Fibroblast of the aortic adventitia (primary cell): ENCODE measurements at places on chromosomes 11 and 22. TPM values are rescaled to one million over a fixed set of nuclear protein-coding genes. Genes with fewer than 3 reads are reported as not detected.

The WT1 gene
- 0.27 and 46.6 TPM in 2 replicates for total RNA-seq

The OR6A2 gene
- total RNA-seq, result 0.27 and 0.33 TPM in 2 replicates

DNA sequence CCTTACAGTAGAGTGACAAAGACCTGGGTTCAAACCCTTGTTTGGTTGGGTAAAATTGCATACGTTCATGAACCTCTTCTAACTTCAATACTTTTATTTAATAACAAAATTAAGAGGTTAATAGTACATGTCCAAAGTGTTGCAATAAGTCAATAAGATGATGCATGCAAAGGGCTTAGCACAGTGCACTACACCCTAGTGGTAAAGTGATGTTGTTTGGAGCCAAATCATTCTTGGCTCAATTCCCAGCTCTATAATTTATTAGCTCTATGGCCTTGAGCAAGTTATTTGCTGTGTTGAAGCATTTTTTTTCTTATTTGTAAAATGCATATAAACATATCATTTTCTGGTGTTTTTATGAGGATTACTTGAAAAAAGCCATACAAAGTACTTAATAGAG lies 945.3 kb downstream of the LRRC4C start:
- no peak for DNase-seq

The TRPC6 gene
- total RNA-seq, result 0.16 and 0.72 TPM in 2 replicates

The ARL2 gene
- total RNA-seq, result 14.9 and 97.9 TPM in 2 replicates

DNA sequence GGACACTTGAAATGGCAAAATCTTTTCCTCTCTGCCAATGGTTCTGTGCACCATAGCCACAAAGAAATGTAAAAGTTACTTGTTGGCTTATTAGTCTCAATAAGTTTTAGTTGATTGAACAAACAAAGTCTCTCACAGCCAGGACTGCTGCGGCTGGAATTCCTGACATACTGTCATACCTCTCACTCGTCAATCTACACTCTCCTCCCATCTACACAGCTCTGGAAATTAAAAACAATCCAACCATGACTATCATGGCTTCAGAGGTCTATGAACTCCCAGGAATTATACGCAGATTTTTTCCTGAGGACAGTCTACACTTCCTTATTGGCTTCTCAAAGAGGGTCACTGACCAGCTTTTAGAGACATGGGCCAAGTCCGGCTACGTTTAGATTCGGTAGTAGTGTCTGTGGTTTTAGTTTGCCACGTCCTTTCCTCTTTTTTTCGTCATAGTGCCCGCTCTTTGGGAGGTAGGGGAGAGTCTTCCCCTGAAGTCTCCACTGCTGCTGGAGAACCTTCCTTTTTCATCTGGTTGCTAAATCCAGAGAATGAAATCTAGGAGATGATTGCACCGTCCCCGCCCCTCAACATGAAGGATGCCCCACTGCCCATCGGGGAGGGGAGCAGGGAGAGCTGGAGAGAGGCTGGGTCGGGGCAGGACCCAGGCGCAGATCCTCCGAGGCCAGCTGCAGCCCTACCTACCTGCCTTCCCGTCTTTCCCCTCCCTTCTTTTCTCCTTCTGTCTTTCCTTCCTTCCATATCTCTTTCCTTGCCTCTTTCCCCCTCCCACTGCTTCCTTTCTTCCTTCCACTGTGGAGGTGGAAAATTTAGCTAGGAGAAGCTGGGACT lies 1.0 kb upstream of the PLEKHB1 start:
- DNase-seq, result no peak

DNA sequence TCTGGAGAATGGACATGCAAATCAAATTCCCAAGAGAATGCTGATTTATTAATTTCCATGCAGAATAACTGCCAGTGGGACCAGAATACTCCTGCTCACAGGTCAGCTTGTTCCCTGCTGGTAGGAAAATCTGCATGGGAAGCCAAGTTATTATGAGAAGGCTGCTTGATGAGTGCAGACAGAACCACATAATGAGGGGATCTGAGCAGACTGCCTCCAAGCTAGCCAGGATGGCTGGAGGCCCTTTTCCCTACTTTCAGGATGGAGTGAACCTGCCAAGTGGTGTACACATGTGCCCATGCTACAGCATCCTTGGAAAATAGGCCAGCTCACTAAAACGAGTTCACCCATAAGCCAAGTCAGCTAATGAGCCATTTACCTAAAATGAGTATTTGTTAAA lies 55.2 kb upstream of the ZBED5 start:
- DNase-seq, result no peak

DNA sequence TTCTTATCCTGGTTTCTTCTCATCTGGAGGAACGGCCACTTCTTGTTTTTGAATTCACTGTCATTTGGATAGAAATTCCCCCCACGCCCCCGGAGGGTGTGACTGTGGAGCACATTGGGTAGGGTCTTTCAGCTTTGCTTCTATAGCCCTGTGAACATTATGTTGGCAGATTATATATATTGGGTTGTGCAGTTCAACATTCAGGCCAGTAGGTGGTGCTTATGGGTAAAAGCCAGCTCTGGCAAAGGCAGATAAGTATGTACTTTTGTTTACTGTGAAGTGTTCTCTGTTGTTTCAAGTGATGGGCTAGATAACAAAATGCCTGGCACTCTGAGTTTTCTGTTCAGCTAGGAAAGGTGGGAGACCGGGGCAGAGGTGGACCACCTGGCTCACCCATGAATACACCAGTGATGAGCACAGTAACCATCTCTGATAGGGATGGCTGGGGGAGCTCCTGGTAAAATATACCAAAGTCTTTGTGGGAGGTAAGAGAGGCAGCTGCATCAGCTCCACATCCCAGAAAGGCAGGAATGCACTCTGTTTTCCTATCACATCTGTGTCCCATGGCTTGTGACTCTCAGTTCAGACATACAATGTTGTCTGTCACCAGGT lies 1348.2 kb upstream of the RAG2 start:
- peak; percentile 41 for DNase-seq

DNA sequence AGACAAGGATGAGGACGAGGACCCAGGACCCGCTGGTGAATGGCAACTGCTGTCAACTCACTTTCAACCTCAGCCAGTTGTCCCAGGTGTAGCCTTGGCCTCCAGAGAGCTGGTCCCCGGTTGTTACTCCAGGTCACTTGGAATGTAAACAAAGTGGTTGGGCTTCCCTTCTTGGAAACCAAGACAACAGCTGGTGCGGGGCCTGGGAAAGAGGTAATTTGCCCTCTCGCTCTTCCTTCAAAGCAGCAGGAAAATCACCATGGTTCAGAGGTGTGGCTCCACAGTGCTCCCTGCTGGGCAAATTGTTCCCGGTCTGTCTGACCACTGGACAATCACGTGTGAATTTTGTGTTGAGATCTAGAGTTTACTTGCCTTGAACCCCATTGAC lies 15.0 kb downstream of the SLC1A2 start:
- peak; percentile 38 for DNase-seq

DNA sequence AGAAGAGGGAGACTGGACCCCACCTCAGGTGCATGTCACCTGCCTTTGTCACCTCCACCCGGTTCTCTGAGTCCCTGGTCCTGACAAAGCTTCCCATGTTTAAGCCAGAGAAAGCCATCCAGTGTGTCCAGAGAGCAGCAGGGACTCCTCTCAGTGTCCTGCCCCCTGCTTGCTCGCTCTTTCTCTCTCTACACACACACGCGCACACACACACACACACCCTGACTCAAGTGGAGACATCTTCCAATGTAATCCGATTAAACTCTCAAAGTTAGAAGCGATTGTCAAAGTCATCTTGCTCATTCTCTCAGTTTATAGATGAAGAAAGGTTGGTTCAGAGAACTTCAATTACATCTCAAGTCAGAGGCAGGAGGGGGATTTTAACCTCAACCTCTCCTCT lies 19.7 kb upstream of the PHF21B start:
- no peak for DNase-seq

DNA sequence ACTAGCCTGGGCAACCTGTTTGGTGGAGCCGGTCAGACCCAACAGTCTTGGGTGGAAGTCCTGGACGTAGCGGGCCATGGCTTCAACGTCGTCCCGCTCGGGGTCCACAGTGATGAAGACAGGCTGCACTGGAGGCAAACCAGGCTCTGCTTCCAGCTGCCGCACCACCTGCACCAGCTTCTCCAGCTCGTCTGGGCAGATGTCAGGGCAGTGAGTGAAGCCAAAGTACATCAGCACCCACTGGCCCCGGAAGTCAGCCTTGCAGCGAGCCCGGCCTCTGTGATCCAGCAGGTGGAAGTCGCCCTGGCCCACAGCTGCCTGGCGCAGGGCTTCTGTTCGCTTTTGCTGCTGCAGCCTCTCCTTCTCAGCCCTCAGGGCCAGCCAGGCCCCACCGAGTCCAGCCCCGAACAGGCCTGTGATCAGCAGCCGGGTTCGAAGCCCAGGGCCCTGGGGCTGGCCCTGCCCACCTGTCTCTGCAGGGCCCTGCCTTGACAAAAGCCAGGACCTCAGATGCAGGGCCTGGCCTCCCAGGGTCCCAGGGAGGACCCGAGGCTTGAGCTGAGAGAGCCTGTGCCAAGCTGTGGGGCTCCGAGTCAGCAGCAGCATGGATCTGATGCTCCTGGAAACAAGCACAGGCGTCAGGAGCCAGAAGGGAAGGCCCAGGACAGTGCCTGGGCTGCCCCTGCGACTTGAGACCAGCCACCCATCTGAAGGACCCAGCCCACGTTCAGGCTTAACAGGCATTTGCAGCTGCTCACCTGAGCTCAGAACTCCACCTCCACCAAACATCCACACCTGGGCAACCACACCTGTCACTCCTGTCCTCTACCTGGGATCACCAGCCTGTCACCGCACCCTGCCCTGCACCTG lies 1.4 kb downstream of the SCO2 start:
- no peak for DNase-seq

The CPSF7 gene
- total RNA-seq, result 26.6 and 33.8 TPM in 2 replicates

DNA sequence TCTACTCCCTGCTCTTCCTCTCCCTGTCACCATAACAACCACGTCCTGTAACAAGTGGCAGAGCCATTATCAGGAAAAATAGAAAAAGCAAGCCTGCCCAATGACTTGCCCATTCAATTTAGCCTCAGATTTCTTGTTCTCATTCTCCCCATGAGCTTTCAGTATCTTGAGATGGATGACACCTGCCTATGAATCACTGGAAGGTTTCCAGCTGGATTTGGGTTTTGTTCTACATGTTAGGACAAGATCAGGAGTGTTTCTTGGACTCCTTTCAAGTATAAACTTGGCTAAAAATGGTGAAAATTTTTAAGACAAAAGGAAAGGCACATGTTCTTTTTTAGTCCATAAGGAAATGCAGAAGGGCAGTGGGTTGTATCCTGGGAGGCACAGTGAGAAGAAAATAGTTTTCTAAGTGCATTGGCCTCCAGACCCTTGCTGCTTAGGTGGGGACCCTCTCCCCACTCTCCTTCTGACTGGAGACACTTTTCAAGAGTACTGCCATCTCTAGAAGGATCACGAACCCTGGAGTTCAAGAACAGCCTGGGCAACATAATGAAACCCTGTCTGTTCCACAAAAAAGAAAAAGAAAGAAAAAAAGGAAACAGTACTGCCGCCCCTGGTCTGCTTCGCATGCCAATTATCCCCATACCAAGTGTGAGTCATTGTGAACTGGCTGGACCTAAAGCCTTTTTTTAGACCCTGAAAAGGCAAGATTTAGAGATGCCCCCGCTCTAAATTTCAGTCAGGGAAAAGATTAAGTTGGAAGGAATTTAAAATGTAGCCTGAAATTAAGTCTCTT lies 51.0 kb downstream of the MTNR1B start:
- DNase-seq, result peak; percentile 96

The C11orf91 gene
- total RNA-seq, result not detected in 2 replicates

The APLNR gene
- total RNA-seq, result not detected in 2 replicates
